ENCODE measurements at places on chromosomes 3 and 15.

- DNase-seq: no peak
Observed at GRCh38 chr15:100668348-100668745, 66.0 kb downstream of the ASB7 start.

GRCh38 chr15:34709866-34710265 lies 44.9 kb downstream of the GJD2 start:
- no peak for DNase-seq

DNA sequence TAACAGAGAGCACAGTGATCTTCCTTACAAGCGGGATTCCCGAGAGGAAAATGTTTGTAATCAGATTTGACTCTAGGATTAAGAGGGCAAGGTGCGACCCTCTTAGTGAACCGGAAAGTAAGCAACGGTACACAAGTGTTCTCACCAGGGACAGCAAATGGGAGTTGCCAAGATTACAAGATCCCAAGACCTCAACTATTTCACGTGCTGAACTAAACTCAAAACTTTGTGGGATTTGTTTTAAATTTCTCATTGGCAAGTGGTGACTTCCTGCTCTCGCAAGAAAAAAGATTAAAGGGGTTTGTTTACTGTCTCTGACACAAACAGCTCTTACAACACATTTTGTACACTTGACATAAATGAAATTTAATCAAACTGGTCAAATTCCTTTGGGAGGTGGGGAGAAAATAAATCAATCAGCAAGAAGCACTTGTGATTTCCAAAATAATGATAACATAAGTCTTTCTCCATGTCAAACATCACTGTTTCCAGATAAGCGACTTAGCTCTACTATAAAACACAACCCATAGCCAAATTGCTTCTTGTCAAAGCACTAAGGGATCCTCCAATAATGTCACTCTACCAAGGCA lies 2.2 kb upstream of the PGPEP1L start:
- no peak for DNase-seq

DNA sequence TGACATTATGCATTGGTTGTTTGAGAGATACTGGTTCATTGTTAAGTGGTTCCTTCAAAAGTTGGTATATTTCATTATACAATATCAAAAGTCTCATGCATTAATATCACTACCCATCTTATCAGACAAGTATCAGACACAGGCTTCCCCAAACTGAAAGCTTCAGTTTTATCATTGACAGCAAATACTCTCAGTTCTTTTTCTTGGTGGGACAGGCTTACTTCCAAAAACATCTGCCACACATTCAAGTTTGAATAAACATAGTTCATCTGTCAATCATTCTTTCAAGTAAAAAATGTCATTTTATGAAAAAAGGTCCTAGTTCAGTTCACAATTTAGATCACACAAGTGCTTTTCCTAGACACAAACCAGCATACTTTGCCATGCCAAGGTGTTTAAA lies 280.0 kb upstream of the TRIM42 start:
- no peak for DNase-seq

GRCh38 chr3:17931131-17931530 lies 188.7 kb upstream of the TBC1D5 start:
- DNase-seq: no peak

DNA sequence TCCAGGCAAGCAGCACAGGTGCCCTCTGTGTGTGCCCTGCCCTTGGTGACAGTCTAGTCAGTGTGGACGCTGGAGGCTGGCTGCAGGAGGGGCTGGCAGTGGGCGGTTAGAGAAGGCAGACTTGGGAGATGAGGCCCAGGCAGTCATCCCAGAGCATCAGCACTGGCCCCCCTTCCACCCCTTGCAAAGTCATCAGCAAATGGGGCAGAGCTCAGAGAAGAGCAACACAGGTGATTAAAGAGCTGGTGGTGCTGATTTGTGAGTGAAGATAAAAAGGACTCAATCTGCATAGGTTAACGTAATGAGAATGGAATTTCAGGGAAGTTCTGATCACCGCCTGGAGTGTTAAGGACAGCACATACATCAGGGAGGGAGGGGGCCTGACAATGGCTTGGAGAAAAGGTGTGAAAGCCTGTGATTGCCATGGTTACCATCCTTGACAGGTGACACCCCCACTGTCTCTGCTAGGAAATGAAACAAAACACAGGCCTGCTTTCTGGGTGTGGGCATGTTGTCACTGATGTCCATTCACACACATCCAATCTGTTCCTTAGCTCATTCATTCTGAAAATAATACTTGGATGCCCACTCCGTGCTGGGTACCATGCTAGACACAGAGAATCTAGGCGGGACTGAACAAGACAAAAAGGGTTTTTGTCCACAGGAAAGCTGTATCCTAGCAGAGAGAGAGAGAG lies 269.6 kb upstream of the ST8SIA2 start:
- no peak for DNase-seq

DNA sequence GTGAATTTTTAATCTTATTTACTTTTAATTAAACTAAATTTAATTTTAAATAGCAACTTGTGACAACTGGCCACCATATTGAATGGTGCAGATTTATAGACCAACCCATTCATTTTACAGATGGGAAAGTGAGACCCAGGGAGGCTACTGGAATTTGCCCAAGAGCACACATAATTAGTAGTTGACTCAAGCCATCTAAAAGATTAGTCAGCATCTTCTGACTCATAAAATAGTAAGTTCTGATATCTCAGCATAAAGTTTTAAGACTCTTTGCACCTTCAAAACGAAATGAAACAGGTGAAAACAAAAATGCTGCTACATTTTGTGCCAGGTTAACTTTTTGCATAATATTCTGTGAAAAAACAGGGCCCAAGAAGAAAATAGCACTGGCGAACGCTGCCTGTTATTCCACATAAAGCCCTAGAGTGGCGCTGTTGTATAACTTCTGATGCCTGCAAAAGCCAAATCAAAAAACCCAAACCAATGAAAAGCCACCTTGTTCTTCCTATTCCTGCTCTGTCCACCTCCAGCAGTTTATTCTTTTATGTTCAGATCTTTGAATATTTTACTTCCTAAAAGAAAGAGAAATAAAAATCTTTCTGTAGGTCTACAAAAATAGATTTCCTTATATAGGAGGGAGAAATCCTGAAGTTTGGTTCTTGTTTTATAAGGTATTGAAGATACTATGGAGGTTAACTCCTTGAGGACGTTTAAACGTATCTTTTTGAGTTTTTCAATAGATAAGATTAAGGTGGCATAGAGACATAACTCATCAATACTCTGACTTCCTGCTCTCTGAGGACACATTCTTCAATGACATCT lies 62.8 kb downstream of the OTOL1 start:
- DNase-seq: no peak

- DNase-seq: no peak
Observed at GRCh38 chr3:35596335-35596995, 42.9 kb upstream of the ARPP21 start.

DNA sequence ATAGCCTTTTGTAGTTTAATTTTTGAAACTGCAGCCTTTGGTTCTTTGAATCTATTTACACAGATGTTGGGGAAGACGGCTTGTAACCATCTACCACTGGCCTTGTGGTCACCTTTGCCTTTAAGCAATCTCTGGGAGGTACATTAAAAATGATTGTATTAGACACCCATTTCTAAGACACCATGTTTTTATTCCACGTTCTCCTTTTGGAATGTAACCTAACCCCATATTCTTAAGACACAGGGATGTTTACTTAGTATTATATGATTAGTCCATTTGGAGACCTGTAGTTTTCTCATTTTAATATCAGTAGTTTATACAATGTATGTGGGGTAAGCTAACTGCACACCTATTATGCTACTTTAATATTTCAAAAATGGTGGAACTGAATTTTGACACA lies 175.1 kb upstream of the PLSCR5 start:
- DNase-seq: no peak

DNA sequence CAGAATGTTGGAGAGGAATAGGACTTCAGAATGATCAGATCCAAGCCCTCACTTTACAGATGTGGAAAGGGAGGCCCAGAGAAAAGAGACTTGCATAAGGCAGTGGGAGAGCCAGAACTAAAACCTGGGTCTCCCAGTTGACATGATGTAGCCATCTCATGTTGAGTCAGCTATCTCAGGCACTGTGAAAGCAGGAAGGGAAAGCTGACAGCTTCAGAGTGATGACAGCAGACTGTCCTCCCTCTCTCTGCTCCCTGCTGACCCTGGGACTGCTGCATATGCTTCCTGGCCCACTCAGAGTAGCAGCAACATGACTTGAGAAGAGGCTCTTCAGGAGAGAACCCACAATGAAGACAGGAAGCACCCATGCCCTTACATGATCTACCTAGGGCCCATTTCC lies 14.7 kb downstream of the FHIT start:
- no peak for DNase-seq

DNA sequence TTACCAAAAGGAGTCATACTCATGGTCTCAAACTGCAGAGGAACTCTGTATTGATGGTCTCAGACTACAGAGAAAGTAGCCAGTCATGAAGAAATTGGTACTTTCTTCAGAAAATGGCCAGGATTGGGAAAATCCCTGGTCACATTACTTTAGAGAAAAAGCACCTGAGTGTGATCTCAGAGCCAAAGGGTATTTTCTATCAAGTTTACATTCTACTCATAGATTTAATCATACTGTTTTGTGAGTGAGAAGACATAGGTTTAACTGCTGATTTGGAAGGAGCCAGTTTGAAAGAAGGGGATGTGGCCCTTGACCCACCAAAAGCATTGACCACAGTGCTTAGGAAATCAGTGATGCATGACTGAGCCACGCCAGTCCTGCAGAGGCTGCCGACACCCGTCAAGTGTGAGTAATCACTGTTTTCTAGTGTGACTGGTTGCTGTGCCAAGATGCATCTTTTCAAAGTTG lies 203.6 kb downstream of the AKAP13 start:
- DNase-seq: no peak

GRCh38 chr15:75815811-75816719 lies 27.2 kb upstream of the UBE2Q2 start:
- DNase-seq: no peak

GRCh38 chr3:187458921-187459320 lies 90.7 kb downstream of the RTP4 start:
- DNase-seq: no peak

GRCh38 chr3:58074116-58074715 lies 66.0 kb downstream of the FLNB start:
- DNase-seq: no peak

DNA sequence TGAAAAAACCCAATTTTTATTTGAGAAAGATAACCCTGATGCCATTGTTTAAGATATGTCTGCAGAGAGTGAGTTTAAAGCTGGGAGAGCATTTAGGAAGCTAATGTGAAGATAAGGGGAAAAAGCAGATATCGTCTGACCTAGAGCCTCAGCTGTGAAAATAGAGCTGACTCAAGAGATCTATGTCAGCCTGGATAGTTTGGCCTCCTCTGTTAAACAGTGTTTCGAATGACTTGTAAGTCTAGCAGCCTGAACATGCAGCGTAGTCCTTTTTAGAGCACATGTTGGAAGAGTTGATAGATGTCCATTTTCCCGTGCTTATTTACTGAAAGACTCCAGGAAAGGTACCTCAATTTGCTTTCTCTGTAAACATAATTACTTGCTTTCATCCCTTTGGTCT lies 48.1 kb downstream of the ALCAM start:
- DNase-seq: no peak

GRCh38 chr15:76345880-76346668 lies 9.5 kb downstream of the ISL2 start:
- no peak for DNase-seq

- no peak for DNase-seq
Observed at GRCh38 chr3:53804697-53805462, 41.3 kb downstream of the CHDH start.

- DNase-seq: no peak
Observed at GRCh38 chr15:99590913-99591646, 25.3 kb downstream of the MEF2A start.

DNA sequence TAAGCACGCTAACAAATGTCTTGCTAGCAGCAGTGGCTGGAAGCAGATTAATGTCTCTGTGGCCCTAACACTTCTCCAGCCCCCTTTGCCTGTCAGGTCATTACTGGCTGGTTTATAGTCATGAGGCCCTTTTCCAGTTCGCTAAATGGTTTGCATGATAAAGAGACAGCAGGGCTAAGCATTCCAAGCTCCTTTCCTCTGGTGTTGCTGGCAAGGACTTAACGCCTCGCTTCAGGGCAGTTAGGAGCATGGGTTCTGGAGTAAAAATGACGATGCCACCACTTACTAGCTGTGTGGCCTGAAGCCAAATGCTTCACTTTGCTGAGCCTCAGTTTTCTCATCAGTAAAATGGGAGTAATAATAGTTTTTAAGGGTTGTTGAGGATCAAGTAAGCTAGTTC lies 185.9 kb downstream of the MEGF11 start:
- DNase-seq: no peak

DNA sequence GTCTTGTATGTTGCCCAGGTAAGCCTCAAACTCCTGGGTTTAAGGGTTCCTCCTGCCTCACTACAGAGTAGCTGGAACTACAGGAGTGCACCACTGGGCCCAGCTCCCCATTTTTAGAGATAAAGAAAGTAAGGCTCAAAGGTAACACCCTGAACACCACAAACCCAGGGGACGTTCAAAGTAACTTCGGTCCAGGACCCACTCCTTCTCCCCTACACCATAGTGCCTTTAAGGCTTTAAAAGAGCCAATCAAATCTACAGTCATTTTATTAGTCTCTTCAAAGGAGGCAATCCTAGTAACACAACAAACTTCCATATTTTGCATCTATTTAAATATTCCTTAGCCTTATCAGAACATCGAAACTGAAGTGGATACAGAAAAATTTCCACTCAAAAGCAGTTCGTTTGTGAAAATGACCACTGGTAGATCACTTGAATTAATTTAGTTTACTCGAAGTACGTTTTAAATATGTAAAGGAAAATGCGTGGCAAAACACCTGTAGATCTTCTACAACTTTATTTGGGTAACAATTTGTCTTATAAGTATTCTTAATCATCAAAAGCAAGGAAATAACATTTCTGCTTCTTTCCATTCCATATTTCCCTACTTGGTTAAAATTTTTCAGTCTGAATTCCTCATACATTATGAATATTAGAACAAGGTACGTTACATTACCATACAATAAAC lies 1.8 kb downstream of the STAG1 start:
- DNase-seq: no peak

- DNase-seq: no peak
Observed at GRCh38 chr15:36495456-36495991, 83.9 kb upstream of the CDIN1 start.

- no peak for DNase-seq
Observed at GRCh38 chr3:177567833-177568232, 370.6 kb upstream of the TBL1XR1 start.

DNA sequence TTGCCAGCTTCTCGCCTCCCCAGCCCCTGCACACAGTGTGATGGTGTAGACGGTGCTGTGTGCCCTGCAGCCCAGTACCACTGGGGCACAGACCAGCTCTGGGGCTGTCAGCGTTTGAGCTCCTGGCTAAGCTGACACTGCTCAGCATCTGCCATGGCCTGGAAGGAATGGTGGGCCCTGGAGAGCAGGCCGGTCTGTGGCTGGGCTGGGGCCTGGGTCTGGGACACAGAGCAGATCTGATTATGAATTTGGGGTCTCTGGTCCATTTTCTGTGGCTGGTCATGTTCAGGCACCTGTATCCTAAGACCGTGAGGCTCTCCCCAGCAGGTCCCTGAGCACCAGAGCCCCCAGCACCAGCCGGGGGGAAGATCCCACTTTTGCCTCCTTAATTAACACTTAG lies 34.7 kb downstream of the HCN4 start:
- no peak for DNase-seq

All from activated CD4-positive, alpha-beta T cell treated with anti-CD3 and anti-CD28 coated beads, Interleukin-2, amount 50 U/mL, for 4 hours (primary cell).